MG63 (cell line): ENCODE measurements at places on chromosomes 5 and 9.

- DNase-seq = no peak
Measured at GRCh38 chr5:95194856-95195255, 90.0 kb downstream of the MCTP1 start.

DNA sequence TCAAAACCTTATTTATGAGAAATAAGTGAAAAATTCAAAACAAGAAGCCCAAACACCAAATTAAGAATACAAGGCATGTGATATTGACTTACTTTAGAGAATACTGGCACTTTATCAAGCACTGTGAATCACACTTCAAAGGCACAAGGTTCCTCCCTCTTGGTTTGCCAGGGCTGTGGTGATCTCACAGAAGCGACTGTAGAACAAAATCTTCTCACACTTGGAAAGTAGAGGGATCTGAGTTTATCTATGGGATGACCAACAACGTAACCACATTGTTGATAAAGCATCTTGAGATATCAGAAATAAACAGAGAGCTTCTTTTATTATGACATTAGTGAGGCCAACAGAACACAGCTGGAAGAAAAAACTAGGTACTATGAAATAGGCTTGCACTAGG, 295.9 kb downstream of the NFIB start:
- peak; percentile 97 for DNase-seq

GRCh38 chr5:55821731-55822512, 29.2 kb upstream of the IL31RA start:
- DNase-seq = peak; percentile 16

GRCh38 chr5:33834334-33834733, 57.5 kb downstream of the ADAMTS12 start:
- DNase-seq = no peak
